ENCODE measurements at places on chromosomes 12 and 14.

DNA sequence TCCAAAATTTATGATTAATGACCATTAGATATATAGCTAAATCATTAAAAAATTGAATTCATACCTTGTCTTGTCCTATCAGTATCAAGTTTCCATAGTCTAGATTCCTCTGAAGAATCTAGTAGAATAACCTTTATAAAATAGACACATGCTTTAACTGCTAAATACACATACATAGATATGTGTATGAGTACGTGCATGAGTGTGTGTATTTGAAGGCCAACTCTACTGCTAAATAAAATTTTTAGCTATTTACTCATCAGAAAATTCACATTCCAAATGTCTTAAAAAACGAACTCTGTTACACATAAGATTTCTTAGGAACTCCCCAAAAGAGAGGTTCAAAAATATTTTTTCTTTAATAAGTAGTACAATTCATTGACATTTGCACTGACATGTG, 233.0 kb downstream of the SSPN start:
- DNase-seq: no peak

DNA sequence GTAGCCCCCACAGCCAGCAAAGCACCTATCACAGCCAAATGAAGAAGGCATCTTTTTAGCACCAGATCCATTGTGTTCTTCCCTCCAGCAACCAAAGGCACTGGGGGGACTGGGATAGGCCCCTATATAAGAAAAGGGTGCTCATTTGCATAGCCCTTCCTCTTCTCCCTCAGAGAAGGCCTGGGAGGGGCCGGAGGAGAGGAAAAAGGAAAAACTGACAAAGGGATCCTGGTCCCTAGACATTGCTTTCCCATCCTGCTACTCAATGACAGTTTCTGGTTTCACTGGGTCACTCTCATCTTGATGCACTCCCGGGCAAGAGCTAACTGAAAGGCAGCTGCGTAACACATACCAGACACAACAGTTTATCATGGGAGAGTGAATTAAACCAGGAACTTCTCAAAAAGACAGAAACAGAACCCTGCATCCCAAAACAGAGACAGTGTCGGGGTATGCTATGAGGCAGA, at the start of gene PMEL:
Gene PMEL (minus strand): TSS at position 102 of the 467 bp plus-strand sequence. CDS start 31 bp downstream, at position 71.
- no peak for DNase-seq

- no peak for DNase-seq
Measured at GRCh38 chr12:56130876-56131275, 2.8 kb downstream of the ESYT1 start.

- no peak for DNase-seq
Measured at GRCh38 chr14:67241411-67242167, at the start of gene PALS1. PALS1 (plus strand) TSS chr14:67241435; CDS start chr14:67279171, 37,736 bp downstream.

DNA sequence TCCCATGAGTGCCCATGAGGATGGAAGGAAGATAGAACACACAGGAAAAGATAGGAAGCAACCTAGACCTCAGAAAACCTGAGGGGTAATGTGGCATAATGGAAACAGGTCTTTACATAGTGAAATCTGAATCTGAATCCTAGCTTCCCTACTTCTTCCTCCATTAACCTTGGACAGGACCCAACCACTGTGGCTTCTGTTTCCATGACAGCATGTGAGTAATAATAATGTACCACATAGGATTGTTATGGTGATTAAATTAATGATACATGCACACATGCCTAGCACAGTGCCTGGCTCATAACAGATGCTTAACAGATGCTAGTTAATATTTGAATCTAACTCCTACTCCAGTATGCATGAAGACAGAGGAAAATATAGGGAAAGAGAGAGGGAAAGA, 11.2 kb downstream of the TTC9 start:
- no peak for DNase-seq

GRCh38 chr12:5200278-5201087, 156.8 kb downstream of the KCNA5 start:
- DNase-seq: peak; percentile 65

DNA sequence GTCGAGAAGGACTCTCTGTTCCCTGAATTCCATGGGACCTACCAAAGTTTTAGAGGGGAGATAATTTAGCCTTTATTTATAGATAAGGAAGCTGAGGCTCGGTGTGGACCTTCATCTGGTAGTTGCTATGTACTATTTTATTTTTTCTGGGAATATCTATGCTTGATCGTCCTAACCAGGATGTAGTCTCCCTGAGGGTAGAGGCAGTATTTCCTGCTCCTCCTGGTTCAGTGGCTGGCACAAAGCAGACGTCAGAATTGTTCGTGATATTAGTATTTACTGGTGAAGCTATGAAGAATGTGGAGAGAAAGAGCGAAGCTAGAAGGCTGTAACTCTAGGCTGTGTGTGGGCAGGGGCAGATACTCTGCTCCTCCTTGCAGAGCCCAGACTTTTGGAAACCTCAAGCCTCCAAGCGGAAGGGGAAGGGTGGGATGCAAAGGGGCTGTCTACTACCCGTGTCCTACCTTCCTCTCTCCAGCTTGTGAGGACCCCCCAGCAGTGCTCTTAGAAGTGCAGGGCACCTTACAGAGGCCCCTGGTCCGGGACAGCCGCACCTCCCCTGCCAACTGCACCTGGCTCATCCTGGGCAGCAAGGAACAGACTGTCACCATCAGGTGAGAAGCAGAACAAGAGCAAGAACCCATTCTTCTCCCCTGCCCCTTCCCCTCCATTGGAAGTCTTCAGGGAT, 1.4 kb downstream of the LRP10 start:
- DNase-seq: no peak

- no peak for DNase-seq
Measured at GRCh38 chr14:54935100-54935499, 32.5 kb upstream of the GCH1 start.

DNA sequence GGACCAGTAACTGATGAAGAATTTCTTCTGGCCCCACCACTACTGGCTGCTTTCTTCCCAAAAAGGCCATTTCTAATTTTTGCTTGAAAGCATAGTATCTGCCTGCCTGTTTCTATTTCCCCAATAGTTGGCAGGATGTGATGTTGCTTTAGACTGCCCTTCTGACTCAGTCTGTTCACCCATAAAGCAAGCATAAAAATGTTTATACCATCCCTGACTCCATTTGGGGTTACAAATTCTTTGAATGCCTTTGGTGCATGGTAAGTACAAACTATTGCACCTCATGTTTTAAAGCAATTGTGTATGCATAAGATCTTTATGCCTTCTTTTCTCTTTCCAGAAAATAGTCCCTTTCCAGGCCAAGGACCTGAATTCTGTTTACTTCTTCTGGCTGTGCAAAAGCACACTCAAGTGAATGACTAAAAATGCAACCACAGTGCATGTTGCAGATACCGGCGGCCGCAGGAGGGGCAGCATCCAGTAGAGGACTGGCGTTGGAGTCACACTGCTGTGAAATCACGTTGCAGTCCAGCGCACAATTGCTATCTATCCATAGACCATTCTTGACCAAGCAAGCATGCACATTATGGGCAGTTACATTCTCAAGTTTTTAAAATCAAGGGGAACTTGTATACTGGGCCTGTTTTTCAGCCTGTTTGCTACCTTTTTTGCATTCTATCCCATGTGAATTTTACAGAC, 82.4 kb downstream of the SLC5A8 start:
- DNase-seq: no peak

- no peak for DNase-seq
Measured at GRCh38 chr12:120719496-120720233, 6.0 kb upstream of the ACADS start.

- no peak for DNase-seq
Measured at GRCh38 chr12:132923356-132923909, 32.7 kb downstream of the ZNF605 start.

- DNase-seq: no peak
Measured at GRCh38 chr14:55571125-55571889, 8.7 kb upstream of the KTN1 start.

GRCh38 chr14:93132472-93133065, 16.8 kb upstream of the ITPK1 start:
- peak; percentile 27 for DNase-seq

GRCh38 chr12:67483871-67484554, 164.5 kb upstream of the DYRK2 start:
- DNase-seq: no peak

DNA sequence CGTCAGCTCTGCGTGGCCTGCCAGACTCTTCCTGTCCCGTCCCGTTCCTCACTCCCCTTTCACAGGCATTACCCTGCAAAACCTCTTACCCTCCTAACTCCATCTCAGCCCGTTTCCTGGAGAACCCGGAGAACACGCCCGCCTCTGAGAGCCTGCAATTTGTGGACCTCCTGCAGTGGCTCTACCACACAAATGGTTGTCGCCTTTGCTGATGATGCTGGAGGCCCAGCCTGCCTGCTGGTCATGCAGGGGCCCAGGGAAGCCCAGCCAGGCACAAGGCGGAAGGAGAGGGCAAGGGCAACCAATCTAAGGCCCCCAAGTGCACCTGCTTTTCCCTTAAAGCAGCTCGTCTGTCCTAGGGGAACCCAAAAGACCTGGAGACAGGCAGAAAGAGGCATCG, 22.5 kb downstream of the RFLNA start:
- no peak for DNase-seq

- DNase-seq: peak; percentile 43
Measured at GRCh38 chr14:51328064-51328771, 88.2 kb downstream of the TMX1 start.

- DNase-seq: no peak
Measured at GRCh38 chr12:28107679-28108078, 82.6 kb upstream of the CCDC91 start.

GRCh38 chr14:53663709-53664108, 292.9 kb downstream of the BMP4 start:
- no peak for DNase-seq

DNA sequence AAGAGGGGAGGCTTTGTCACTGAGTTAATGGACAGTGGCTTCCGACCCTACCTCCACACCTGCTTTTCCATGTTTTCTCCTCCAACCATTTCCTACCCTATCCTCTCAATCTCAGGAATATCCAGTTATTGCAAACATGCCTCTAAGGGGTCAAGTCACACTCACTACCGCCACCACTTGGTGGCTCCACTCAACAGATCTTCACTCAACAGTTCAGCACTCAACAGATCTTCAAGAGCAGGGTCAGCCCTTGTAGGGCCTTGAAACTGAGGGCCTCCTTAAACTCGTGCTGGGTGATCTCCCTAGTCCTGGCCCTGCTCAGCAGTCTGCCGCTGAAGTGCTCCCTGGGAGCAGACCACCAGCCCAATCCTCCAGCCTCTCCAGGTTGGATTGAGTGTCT, 14.2 kb downstream of the ZNF641 start:
- no peak for DNase-seq

- no peak for DNase-seq
Measured at GRCh38 chr12:106249411-106250135, 1.8 kb upstream of the CKAP4 start.

GRCh38 chr14:61591862-61592261, 103.5 kb upstream of the HIF1A start:
- no peak for DNase-seq

DNA sequence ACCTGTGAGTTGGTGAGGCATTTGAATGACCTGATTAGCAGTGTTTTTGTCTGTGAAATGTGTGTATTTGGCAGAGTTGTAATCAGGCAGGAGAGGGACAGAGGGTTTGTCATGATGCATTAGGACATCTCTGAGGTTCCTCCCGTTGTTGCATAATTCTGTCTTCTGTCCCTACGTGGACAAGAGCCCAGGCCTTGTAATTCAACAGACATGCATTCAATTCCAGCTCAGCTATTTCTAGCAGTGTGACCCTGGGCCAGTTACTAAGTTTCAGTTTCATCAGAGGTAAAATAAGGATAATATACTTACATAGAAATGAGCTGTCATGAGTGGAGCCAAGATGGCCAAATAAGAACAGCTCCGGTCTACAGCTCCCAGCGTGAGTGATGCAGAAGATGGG, 208.6 kb downstream of the SLC38A4 start:
- no peak for DNase-seq

- DNase-seq: peak; percentile 36
Measured at GRCh38 chr12:51028126-51028812, 2.1 kb upstream of the SLC11A2 start.

GRCh38 chr12:84157170-84157569, 755.4 kb downstream of the SLC6A15 start:
- DNase-seq: no peak

DNA sequence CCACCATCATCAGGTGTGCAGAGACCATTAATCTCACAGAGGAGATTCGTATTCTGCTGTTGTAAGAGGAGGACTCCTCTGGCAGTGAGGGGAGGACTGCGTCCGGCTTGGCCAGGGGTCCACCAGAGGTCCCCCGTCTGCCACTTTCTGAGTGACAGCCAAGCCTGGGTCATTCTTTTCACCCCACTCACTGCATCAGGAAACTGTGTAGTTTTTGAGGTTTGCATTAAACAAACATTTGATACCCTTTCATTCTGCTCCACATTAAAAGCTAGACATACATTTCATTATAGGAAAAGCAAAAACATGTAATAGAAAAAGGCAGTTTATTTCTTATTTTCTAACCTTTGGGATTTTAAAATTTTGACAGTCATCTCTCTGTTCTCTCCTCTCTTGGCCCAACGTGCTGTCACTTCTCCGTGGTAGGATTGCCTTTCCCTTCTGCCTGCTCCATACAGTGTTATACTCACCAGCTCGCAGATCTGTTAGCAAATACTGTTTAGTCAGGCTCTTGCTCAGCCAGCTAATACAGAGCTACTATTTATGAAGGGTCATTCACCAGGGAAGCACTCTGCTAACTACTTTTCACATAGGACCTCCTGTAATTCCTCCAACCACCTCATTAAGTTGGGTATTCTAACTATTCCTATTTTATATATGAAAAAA, 99.3 kb downstream of the PELI2 start:
- DNase-seq: no peak

DNA sequence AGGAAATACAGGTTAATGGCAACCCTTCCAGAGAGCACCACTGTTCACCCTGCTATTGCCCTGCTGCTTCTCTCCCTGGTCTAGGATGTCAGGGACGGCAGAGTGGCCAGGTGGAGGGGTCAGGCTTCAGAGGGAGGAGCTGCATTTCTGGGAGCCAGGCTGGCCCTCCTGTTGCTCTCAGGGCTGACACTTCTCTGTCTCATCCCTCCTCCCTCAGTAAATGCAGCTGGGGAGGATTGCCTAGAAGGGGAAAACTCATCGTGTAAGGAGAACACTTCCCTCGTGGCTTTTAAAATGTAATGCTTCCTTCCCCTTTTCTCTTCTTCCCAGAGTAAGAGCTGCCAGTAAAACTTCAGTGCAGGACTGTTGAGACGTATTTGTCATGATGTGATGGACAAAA, 20.8 kb downstream of the SUSD6 start:
- DNase-seq: no peak

DNA sequence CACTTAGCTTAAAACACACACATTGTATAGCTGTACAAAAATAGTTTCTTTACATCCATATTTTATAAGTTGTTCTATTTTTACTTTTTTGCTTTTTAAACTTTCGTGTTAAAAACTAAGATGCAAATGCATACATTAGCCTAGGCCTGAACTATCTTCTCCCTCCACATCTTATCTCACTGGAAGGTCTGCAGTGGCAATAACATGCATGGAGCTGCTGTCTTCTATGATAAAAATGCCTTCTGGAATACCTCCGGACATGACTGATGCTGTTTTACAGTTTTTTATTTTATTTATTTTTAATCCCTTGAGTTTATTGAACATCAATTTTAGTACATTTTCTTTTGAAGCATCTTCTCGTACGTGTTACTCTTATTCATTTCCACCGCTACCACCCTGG, 112.3 kb upstream of the TSPAN8 start:
- DNase-seq: no peak

GRCh38 chr14:87935081-87935828, 57.7 kb downstream of the GALC start:
- DNase-seq: no peak

- DNase-seq: peak; percentile 58
Measured at GRCh38 chr14:105945896-105946295, 419.5 kb downstream of the TMEM121 start.
